Tongue (tissue), 3 donors: ENCODE measurements at places on chromosomes 2 and 18.

- no peak for DNase-seq
Observed at GRCh38 chr18:11324956-11325882, 175.8 kb upstream of the PIEZO2 start.

DNA sequence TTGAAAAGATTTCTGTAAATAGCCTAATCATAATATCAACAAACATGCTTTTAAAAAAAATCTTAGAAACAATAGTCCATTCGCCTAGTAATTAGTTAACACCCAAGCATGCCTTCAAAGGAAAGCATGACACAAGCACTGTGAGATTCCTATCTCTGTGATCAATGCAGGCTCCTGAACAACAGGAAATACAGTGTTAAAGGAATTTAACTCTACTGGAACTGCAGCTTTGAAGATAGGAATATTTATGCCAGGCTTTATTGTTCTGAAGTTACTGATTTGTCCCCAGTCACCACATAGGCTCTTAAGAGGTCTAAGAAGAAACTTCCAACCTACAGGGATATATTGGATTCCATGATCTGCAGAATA lies 15.4 kb upstream of the FAM124B start:
- DNase-seq = no peak

GRCh38 chr2:152445375-152445774 lies 110.4 kb downstream of the FMNL2 start:
- no peak for DNase-seq

- no peak for DNase-seq
Observed at GRCh38 chr18:74531043-74531442, 3.3 kb upstream of the CNDP1 start.

GRCh38 chr2:168607992-168608391 lies 151.9 kb downstream of the CERS6 start:
- DNase-seq = no peak

DNA sequence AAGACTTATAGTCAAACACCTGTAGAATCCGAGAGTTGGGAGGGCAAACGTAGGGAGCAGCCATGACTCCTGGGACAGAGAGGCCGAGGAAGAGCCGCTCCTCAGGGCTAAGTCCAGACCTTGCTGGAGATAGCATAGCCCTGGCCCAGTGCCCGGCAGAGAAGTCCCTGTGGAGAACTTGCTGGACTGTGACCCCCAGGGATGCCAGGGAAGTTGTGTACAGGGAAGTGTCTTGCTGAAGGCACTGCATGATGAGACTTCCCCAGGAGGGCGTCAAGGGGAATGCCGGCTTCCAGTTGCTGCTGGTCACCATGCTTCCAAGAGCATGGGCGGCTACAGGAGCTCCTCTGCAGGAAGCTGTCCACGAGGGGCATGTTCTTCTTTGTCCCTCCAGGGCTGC lies 8.6 kb upstream of the CNDP1 start:
- DNase-seq = no peak

DNA sequence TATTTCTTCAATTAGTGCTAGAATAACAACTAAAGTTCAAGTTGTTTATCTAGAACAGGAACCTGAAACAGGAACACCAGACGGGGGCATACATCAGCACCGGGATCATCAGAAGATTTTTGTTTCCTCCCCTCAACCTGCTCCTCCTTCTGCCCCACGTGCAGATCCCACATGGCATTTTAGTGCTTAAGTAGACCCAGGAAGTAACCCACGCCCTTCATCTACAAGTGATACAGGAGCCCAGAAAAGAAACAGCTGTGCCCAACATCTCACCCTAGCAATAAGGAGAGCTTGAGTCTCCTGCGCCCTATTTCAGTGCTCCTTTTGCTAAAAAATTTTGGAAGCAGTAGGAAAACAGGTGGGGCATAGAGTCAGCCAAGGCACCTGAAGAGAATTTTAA lies 5.2 kb downstream of the ZNF385B start:
- DNase-seq = no peak

GRCh38 chr2:64661741-64662169 lies 8.0 kb upstream of the SERTAD2 start:
- no peak for DNase-seq
